GM12864 (cell line): ENCODE measurements at places on chromosomes 5 and 9.

- no peak for DNase-seq
Observed at GRCh38 chr5:40570408-40571129, 109.1 kb upstream of the PTGER4 start.

GRCh38 chr9:114115654-114116125, 16.6 kb upstream of the KIF12 start:
- no peak for DNase-seq

GRCh38 chr5:79771387-79771786, 81.8 kb downstream of the CMYA5 start:
- DNase-seq = no peak

DNA sequence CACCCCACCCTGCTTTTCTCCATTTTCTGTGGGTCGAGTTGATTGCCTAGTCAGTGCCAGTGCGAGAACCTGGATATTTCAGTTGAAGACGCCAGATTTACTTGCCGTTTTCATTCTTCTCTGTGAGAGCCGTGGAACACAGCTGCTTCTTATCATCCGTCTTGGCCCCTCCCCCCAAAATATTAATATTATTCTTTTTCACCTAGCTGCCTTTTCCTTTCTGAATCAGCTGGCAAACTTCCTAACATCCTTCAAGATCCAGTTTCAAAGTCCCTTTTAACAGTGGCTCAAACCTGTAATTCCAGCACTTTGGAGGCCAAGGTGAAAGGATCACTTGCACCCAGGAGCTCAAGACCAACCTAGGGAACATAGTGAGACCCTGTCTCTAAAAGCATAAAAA, 117.1 kb upstream of the RASA1 start:
- DNase-seq = no peak

DNA sequence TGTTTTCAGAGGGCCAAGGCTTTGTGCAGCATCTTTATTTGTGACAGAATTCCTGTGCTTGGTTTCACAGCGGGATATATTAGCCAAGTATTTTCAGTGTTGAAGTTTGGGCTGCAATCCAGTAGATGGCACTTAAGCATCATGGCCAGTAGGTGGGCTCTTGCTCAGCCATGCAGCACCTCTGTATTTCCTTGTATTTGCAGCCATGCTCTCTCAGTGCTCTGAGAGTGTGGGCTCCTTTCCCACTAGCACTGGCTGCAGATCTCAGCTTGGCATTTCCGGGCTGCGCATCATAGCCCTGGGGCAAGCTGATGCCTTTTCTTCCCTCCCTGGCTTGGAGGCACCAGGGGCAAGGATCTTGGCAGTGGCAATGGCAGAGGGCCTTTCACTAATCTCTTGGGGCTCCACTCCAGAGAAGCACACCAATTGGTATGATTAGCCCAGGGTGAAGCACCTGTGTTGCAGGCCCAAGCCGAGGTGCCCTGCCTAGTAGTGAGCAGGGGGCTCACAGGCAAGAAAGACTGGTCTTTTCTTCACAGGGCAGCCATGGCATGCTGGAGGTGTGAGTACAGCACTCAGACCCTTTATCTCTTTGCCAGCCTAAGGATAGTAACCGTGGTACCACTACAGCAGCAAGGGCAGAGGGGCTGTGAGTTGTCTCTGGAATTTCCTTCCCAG, 48.3 kb downstream of the SLCO6A1 start:
- no peak for DNase-seq

GRCh38 chr5:128708841-128709240, 170.8 kb upstream of the FBN2 start:
- no peak for DNase-seq

GRCh38 chr9:89277454-89277853, 33.5 kb upstream of the CKS2 start:
- no peak for DNase-seq

DNA sequence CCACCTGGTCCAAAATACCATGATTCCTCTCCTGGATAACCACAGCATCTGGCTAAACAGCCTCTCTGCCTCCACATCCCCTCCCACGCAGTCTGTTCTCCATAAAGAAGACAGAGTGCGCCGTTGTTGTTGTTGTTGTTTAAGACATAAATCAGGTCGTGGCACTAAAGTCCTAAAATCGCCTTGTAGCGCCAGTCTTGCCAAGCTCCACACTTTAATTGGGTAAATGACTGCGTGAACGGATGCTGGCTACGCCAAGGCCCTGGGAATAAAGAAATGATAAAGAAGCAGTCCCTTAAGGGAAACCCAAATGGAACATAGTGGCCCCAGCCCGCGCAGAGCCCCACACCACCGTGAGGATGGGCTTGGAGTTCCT, 364 bp upstream of the SFXN1 start:
- DNase-seq = no peak

DNA sequence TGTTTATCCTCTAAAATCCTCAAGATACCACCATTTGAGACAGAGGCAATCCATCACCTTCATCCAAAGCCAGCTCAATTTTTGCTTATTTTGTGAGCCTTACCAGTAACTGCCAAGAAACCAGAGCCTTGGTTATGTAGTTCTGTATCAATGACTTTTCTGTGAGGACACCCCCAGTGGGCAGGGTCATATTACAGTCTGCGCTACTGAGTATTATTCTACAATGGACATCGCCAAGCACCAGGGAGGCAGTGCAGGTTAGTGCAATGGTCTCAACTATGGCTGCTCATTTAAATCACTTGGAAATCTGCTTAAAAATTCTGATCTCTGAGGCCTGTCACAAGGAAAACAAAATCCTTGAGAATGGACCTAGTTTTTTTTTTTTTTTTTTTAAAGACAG, 90.5 kb upstream of the NIPAL4 start:
- DNase-seq = no peak

DNA sequence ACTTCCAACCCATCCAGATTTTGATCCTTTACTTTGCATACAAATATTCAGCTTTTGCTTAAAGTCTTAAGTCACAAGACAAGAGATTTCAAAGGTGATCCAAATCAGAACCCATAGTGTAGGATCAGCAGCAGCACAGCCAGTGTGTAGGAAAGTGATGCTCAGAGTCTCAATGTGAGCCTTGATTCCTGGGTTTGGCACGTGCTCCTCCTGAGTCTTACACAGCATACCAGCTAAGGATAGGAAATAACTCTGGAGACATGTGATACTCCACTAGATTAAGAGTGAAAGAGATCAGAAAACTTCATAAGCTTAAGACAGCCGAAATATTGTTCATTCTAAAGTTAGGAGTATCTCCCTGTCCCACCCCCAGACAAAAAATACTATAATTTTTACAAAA, 344.9 kb downstream of the SEMA5A start:
- DNase-seq = no peak

GRCh38 chr5:61652916-61653315, 320.9 kb downstream of the ZSWIM6 start:
- DNase-seq = no peak

DNA sequence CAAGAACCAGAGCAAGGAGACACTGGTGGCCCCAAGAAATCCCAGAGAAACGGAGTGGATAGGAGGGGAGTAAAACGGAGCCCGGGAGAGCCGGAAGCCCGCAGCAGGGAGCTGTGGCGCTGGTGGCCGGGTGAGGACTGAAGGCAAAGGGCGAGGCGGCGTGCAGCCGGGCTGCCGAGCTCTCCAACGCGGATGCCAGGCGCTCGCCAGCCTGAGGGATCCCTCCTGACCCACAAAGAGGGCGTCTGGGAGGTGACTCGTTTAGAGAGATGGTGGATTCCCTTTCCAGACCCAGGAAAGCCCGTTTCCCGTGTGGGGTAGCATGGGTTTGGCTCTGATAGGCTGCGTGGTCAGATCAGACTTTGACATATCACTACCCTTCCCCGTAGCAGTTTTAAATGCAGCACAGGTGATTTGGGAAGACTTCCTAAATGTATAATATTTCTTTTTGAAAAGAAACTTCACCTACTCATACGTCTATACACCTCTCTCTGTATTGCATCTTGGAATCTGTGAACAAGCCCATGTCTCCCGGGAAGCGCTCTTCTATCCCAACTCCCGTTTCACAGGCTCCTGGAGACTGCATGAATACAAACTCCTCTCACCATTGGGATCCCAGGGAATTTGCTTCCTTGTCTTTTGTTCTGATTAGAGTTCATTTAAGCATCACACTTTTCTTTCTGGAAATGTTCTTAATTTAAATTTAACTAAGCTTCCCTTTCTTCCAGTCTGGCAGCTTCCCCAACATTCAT, 158.1 kb downstream of the C9orf152 start:
- DNase-seq = no peak

GRCh38 chr9:19373527-19373926, 6.5 kb downstream of the RPS6 start:
- no peak for DNase-seq

GRCh38 chr5:107631805-107632362, 38.9 kb downstream of the EFNA5 start:
- DNase-seq = no peak

- no peak for DNase-seq
Observed at GRCh38 chr5:3265131-3265885, 330.3 kb upstream of the IRX1 start.

DNA sequence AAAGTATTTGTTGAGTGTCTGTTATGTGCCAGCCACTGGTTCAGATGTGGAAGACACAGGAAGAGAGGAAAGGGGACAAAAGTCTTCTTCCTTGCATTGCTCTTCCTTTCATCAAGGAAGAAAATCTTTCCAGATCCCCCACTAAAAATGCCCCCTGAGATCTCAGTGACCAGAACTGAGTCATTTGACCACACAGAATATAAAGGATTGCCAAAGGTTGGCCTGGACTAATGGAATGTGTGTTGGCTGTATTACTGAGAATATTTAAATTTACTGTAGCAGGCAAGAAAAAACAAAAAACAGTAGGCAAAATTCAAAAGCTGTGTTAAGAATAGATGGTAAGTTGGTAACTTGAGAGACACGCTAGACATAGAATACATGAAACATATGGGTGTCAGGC, 10.0 kb upstream of the SEPTIN8 start:
- no peak for DNase-seq

DNA sequence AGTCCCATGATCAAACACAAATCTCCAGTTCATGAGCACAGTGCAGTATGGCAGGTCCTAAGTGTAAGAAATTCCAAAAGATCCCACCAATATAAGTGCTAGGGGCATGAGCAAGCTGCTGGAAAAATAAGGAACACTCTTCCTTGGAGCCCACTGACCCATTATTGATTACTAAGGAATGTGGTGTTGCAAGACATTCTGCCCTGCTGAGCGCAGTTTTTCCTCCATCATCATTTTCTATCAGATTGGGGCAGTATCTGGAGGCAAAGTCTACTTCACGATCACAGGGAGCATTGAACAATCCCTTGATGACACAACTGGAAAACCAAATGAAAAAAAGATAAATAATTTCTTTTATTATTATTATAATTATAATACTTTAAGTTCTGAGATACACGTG, 129.2 kb downstream of the UGCG start:
- DNase-seq = no peak

DNA sequence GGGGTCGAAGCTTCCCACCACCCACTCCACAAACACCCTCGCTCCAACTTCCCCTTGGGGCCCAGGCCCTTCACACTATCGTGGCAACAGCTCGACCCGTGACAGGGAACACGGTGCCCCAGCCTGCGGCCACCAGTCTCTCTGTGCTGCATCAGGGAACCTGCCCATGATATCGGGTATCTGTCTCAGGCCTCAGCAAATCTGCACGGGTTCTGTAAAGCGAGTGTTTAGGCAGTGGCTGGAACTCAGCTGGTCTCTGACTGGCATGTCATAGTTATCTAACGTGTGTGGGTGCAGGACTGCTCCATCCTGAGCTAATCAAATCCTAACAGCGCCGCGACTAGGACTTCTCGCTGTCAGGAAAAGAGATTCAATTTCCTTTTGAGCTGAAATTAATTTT, 42.9 kb downstream of the DBH start:
- DNase-seq = no peak

DNA sequence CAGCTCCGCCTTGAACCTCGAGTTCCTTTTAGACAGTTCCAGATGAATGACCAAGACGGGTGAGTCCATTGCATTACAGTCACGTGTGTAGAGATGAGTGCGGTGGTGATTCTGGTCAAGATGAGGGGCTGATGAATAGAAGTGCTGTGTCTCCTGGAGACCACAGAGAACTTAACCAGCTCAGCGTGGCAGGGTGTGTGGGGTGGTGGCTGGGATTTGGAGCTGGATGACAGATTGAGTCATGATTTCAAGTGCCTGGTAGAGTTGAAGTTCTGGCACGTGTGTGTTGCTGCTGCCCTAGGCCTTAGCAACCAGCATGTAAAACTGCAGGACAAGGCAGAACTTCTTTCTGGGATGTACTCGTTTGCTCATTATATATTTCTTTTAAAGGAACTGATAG, 53.3 kb downstream of the PRRC2B start:
- no peak for DNase-seq

GRCh38 chr9:132909311-132909710, 30.6 kb downstream of the SPACA9 start:
- no peak for DNase-seq

DNA sequence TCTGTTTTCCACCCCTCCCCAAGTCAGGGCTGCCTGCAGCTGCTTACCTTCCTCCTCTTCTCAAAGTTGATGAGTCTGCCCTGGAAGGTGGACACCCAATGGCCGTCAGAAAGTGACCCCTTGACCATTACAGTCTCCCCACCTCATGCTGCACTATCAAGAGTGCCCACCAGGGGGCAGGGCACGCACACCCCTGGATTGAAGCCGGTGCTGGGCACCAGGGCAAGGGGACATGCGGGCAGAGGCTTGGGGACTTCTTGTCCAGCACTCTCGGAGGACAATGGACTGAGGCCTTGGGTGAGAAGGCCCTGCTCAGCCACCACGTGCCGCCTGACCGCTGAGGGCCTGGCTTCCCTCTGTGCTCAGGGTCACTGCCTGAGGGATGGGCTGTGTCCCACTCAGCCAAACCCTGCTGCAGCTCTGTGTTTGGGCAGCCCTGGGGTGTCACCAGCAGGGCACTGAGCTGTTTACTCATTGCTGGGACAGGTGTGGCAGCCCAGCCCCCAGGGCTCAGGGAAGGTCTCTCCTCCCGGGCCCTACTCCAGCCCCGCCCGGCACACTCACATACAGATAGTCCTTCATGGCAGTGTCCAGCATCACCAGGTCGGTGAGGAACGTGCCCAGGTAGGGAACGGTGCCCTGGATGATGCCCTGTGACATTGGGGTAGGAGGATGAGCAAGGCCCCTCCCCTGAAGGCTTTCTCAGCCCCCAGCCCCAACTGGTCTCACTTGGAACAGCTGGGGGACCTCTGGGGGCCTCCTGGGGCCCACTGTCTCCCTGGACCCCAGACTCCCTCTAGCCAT, 17.7 kb downstream of the RALGDS start:
- DNase-seq = no peak

GRCh38 chr5:133319244-133319643, 267.4 kb downstream of the HSPA4 start:
- DNase-seq = no peak

GRCh38 chr5:37615184-37615583, 224.7 kb downstream of the GDNF start:
- DNase-seq = no peak

- no peak for DNase-seq
Observed at GRCh38 chr9:18163146-18163545, 310.8 kb upstream of the ADAMTSL1 start.

GRCh38 chr9:33289496-33289895, 820 bp upstream of the NFX1 start:
- DNase-seq = no peak

DNA sequence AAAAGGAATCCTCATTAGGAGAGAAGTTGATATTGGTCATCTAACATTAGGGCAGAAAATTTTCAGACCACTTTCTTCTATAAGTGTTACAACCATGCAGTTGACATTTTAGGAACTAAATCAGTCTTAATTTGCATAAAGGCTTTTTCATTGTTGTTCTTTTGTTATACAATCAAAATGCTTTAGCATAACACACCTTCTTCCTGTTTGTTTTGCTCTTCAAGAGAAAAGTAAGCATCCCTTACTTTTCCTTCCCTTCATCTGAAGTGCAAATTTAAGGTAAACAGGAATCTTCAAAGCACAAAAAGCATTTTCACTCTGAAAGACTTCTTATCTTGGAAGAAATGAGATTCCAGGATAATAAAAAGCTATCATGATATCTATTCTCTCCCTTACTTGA, 273.6 kb downstream of the PTPRD start:
- DNase-seq = no peak
